ENCODE measurements at places on chromosomes 4 and X.

DNA sequence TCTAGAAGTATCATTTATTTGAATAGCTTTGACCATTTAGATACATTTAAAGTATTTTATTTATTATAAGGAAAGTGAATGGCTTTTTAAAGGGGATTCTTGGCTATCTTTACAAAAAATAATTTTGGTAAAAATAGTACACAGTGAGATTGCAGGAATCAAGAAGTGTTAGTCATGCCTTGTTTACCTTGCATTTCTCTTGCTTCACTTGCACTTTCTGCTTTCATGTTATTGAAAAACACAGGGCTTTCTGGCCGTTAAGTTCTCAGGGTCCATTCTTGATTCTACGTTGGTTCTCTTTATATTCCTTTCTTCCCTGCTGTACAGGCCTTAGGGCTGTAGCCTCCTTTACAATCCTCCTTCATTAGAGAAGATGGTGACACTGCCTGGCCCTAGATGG lies 21.8 kb upstream of the SEC24D start:
- DNase-seq = no peak

DNA sequence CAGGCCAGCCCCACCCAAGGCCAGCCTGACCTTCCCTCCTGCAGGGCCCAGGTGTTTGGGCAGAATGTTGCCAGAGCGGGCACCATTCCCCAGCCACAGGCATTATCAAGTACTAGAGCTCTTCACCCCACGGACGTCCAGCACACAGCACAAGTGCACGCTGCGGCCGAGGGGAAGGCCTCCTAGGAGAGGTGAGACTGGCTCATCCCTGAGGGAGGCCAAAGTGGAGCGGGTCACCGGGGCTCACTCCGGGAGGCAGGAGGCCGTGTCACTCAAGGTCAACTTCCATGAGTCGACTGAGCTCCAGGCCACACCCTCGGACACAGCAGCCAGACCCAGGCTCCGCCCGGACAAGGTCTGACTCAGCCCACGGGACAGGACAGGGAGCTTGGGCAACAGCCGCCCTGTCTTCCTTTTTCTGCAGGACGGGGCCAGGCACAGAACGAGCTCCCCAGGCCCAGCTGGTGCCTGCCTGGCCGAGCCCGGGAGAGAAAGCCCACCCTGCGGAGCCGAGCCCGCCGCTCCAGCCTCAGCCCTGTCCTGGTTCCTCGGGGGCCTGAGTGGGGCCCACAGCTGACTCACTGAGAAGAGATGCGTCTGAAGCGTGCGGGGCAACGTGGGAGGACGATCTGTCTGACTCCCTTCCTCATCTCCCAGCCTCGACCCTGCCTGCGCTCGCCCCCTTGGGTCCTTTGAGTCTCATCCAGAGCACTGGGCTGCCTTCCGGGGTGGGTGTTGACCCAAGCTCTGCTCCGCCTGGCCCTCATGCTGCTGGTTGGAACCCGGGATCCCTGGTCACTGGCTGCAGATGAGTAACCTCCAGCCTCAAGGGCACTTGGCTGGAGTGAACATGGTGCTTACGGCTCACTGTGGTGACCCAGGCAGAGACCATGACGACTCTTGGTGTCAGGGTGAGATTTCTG lies 1.6 kb downstream of the SLC49A3 start:
- no peak for DNase-seq

- no peak for DNase-seq
Measured at GRCh38 chrX:120517936-120518335, 42.8 kb downstream of the CUL4B start.

- no peak for DNase-seq
Measured at GRCh38 chr4:14867847-14868246, 134.4 kb upstream of the CPEB2 start.

DNA sequence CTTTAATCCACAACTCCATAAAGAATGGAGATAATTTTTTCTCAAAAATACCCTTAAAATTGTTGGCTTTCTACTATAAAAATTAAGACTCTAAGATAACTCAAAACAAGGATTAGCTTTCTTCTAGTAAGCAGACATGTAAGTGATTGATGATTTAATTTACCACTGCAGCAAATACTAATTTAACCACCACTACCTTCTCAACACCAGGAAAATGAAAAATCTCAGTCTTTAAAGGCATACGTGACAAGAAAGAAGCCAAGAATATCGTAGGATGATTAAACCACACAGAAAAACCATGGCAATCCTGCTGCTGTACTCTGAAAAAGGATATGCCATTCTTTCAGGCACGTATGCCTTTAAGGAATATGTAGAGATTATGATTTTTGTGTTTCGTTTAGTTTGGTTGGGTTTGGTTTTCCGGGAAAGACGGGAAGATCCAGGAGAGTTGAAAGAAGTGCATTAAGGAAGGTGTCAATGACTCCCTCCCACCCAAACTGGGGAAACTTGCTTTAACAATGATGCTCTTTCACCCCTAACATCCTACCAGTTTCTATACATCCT lies 881 bp downstream of the LRCH2 start:
- no peak for DNase-seq

DNA sequence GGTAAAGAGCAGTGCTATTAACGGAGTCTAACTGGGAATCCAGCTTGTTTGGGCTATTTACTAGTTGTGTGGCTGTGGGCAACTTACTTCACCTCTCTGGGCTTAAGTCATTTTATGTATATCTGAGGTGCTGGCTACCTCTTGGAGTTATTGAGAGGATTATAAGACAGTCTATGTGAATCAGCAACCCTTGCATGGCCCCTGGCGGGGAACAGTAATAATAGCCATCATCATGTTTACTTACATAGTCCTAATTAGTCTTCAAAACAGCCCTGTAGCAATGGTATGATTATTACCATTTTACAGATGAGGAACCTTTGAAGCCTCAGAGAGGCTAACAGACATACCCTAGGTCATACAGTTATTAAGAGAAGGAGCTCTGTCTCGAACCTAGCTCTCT lies 1.5 kb downstream of the HPRT1 start:
- DNase-seq = no peak

DNA sequence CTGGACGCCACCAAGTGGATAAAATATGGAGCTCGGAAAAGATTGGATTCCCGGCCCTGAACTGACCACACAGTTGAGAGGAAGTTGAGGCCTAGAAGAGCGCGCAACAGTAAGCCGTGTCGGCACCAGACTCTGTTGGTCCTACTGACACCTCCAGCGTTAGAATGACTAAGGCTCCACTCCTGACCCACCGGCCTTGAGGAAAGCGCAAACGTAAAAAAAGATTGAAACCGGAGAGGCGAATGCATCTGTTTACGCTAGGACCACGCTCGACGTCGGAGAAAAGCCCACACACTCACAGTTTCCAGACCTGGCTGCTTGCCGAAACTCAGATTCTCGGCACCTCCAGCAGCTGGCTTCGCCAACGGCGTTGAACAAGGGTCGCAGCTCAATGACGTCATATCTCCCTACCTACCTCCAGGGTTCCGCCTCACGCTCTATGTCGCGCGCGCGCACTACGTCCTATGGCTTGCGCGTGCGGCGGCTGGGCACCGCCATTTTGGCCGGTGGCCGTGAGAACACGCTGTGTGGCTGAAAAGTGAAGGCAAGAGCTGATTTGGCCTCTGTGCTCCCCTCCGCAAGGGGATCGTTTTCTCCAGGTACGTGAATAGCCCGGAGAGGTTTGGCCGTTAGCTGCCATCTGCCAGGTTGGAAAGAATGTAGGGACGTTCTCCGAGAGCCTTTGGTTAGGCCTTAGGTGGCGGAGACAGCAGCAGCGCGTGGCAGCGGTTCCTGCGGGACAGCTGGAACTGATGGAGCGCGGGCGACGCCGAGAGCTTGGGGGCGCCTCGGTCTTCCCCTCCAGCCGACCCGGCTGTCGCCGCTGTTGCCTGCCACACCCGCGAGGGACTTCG lies at the start of the genes ABCE1 and ANAPC10:
ABCE1 (plus strand) TSS at position 491 of the 854 bp plus-strand sequence. CDS start 6,102 bp downstream, outside the sequence.
ANAPC10 (minus strand) TSS at position 376 of the 854 bp plus-strand sequence. CDS start 2,097 bp downstream, outside the sequence.
- peak; percentile 94 for DNase-seq

DNA sequence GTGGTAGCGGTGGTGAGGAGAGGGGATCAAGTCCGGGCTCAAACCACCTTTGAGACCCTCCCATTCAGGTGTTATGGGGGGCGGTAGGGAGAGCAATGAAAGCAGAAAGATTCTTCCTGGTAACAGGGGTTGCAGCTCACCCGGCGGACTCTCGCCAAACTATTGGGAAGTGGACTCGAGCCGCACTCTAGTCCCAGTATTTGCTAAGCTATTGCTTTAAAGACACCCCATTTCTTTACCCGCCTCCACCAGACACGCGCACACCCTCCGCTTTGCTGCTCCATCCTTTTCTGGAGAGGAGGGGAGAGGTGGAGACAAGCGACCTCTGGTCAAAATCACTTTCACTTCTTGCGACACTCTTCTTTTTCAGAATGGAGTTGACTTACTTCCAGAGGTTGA lies 625 bp upstream of the GABRA4 start:
- DNase-seq = no peak

GRCh38 chrX:21799767-21800166 lies 39.6 kb upstream of the MBTPS2 start:
- no peak for DNase-seq

GRCh38 chr4:127985989-127986388 lies 20.8 kb downstream of the ABHD18 start:
- DNase-seq = no peak

- no peak for DNase-seq
Measured at GRCh38 chrX:109925656-109926055, 77.3 kb upstream of the TMEM164 start.

- peak; percentile 20 for DNase-seq
Measured at GRCh38 chrX:104098151-104098808, 14.0 kb upstream of the ZCCHC18 start.

DNA sequence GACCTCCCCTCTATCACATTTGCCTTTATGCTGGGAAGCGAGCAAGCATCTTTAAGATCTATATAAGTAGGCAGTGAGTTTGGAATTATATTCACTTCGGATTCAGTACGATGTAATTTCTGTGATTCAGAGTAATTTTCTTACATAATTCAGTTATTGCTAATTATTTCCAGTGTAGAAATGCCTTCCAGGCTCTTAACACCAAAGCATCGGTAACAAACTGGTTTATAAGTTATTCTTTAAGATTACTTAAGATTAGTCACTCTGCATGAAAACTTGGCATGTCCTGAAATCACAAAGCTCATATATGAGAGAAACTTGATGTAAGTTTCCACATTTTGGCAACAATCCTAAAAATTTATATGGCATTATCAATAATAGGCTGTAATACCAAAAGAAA lies 120.8 kb downstream of the ADAMTS3 start:
- DNase-seq = no peak

- no peak for DNase-seq
Measured at GRCh38 chrX:38859602-38860001, 58.3 kb downstream of the MID1IP1 start.

GRCh38 chr4:158823461-158823873 lies 54.6 kb downstream of the FNIP2 start:
- DNase-seq = no peak

DNA sequence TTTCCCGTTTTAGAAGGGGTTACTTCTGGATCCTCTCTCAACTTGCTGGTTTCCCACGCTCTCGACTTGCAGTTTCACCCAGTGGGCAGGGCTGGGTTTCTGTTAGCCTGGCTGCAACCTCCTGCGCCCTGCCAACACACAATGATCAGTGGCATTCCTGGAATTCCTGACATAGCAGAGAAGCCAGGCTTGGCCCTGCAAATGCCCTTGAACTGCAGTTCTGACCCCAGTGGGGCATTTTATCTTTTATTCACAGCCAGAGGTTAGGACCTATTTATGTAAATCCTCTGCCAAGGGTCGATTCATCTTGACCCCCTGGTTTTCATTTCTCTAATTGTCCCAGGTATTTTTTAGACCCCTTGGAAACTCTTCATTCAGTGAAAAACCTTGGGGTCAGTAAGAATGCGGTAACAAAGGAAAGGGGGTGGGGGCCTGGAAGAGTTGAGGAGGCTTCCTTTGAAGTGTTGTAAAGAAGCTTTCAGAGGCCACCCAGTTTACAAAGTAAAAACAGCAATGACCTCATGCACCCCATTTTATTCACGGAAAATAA lies 217.6 kb downstream of the ZNF674 start:
- DNase-seq = no peak

DNA sequence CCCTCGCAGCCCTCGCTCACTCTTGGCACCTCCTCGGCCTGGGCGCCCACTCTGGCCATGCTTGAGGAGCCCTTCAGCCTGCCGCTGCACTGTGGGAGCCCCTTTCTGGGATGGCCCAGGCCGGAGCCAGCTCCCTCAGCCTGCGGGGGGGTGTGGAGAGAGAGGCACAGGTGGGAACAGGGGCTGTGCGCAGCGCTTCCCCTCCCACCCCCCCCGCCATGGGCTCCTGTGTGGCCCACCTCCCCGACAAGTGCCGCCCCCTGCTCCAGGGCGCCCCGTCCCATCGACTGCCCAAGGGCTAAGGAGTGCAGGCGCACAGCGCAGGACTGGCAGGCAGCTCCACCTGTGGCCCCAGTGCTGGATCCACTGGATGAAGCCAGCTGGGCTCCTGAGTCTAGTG lies 220.2 kb downstream of the STPG2 start:
- DNase-seq = no peak

DNA sequence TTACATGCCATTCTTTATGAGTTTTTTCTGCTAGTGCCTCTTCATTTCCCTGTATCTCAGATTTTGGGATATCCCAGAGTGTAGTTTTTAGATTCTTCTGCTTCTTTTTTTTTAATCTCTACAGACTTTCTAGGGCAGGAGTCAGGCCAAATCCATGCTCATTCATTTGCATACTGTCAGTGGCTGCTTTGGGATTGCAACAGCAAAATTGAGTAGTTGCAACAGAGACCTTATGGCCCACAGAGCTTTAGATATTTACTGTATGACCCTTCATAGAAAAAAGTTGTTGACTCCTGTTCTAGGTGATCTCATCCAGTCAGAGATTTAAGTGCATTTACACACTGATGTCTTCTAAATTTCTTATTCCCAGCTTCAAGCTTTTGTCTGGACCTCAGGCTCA lies 35.3 kb downstream of the ARFIP1 start:
- no peak for DNase-seq

GRCh38 chr4:11286533-11286932 lies 142.2 kb downstream of the HS3ST1 start:
- DNase-seq = no peak

DNA sequence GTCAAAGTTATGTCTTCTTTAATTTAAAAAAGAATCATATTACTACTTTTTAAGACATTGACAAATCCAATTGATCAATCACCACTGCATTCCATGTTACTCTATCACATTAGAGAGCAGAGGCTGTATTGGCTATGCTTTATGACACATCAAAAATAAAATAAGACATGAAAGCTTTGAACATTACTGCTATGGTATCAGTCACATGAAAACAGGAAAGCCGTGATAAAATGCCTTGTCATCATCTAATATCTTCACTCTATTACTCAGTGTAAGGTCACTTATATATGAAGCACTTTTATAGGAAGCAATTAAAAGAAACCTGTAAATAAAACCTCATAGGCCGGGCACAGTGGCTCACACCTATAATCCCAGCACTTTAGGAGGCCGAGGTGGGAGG lies 27.7 kb upstream of the CEP135 start:
- DNase-seq = no peak
